ENCODE measurements at places on chromosomes 2 and 18.

DNA sequence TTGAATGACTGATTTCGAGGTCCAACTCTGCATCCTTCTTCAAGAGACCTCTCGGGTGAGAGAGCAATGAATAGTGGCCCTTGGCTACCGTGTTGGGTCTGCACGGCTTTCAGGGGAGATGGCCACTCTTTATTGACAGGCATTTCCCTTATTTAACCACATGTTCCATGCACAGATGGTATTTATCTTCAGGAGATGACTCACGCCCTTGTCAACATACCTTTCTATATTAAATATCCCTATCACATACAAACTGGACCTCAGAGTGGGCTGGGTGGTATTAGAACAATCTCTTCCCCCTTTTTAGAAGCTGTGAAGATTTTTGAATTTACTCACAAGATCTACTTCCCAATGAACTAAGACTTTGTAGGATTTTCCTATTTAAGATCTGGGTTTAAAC lies 109.6 kb upstream of the CDC42EP3 start:
- DNase-seq: no peak

GRCh38 chr18:30481871-30482270 lies 560.7 kb downstream of the DSC3 start:
- DNase-seq: no peak

- no peak for DNase-seq
Measured at GRCh38 chr2:127137225-127137624, 30.3 kb upstream of the BIN1 start.

DNA sequence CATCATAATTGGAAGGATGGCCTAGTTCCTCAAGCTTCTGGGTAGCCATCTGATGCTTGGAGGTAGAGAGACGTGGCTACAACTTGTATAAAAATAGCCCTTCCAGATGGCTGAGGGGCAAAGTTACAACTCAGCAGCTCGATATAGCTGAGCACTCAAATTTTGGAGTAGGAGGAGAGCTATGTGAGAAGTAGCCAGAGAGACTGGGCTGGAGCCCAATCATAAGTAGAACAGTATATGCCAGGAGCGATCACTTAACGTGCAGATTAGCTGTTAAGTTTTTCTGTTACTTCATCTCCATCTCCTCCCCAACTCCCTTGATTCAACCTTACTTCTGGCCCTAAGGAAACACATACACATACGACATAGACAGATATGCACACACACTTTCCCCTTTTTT lies 28.8 kb downstream of the CNRIP1 start:
- peak; percentile 51 for DNase-seq

DNA sequence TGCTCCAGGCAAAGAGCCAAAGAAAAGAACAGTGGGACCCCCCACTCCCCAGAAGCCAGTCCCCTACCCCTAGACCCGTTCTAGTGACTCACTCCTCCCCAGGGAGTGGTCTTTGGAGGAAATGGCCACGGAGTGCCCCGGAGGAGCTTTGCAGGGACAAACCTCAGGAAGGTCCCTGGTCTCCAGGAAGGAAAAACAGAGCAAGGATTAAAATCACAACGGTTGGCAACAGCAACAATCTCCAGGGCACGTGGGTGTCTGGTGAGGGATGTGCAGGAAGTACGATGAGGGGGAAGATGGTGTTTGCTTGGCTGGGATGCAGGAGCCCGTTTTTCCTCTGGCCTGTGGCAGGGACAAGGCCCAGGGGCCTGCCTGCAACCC lies 135.0 kb downstream of the SMAD2 start:
- DNase-seq: peak; percentile 3

Measured in occipital lobe (tissue), 3 donors.